ENCODE measurements at places on chromosomes 4 and X.

GRCh38 chr4:143021384-143021783 is 163.3 kb upstream of the USP38 start:
- no peak for DNase-seq

DNA sequence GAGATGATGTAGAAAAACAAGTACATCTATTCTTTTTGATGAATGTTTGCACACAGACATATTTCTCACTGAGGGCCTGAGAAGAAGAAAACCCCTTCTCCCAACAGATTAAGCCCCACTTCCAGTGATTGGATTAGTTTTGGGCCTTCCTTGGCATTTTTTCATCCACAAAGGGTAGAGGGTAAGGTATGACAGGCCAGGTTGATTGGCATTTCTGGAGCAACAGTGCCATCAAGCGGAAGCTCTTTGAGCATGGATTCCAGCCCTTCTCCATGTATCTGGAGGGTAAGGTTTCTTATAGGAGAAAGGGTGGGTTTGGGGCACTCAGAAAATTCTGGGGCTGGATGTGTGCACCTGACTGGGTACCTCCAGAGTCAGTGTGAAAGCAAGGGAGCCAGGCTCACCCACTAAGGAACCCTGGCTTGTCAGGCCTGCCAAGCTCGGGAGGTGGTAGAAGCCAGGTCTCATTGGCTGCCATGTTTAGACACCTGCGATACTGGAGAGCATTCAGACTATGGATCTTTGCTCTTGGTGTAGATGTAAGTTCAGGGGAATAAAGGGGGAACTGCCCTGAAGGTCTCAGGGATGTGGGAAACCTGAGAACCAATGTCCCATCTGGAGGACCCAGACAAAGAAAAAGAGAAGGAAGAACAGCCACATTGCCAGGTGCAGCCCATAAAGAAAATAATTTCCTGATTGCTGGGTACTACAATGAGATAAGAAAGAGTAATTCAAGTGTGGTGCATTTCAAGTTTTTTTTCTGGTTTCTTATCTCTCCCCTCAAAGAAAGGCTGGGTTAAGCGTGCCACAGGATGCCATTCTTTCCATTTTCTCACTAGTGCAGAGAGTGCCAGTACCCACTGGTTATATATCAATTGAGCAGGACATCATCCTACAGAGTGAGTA is 222.3 kb upstream of the AGTR2 start:
- DNase-seq: no peak

GRCh38 chr4:175035905-175036304 is 117.7 kb downstream of the ADAM29 start:
- DNase-seq: no peak

DNA sequence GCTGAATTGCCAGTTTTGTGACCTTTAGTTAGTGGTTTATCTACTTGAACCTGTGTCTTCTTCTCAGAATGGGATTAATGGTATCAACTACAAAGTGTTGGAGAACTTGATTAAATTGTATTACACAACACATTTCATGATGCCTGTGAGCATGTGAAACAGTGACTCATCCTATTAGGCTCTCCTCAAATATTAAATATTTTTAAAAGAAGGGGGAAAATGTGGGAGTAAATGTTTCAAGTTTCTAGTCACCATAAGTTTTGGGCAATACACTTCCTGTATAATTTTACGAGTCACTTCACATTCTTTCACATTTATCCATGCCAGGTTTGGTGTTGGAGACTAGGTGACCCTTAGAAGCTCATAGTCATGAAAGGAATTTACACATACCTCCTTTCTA is 147.0 kb downstream of the HS3ST1 start:
- no peak for DNase-seq

GRCh38 chr4:169720529-169720928 is 37.2 kb downstream of the HPF1 start:
- DNase-seq: no peak

GRCh38 chrX:94418065-94418464 is 744.1 kb downstream of the FAM133A start:
- DNase-seq: no peak

DNA sequence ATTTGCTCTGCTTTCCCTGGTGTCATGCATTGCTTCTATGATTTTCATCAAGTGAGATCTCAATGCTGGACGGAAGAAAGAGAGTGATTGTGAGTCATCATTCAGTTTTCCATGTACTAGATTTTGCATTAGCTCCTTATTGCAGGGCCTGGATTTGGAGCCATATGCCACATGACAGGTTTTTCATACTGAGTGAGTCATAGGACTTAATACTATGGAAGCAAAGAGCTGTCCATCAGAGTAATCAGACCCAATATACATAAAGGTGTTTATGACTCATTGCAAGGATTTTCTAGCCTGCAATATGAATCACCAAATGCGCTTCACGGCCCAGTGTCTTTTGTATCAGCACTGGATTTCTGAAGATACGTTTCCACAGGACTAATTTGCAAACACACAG is 11.2 kb upstream of the TFDP3 start:
- no peak for DNase-seq

- no peak for DNase-seq
Measured at GRCh38 chr4:39770005-39770404, 72.1 kb downstream of the UBE2K start.

DNA sequence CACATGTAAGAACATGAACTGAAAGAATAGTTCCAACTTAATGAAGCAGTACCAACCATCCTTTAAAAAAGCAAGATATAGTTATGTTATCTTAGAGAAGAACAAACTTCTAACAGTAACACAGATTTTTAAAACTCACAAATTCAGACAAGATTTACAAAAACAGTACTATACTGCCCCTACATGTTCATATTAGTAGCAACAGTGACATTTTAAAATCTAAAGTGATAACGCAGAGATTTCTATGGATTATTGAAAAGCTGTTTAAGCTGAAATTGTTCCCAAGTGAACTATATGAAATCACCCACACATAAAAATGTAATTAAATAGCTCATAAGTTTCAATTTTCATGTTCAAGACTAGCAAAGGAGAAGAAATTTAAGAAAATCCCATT is 166.0 kb downstream of the FBXW7 start:
- no peak for DNase-seq
